Neural crest cell (in vitro differentiated cells): ENCODE measurements at places on chromosomes 12 and 14.
A peak's percentile ranks its signal among the peaks of the same experiment; 100 is the strongest.

DNA sequence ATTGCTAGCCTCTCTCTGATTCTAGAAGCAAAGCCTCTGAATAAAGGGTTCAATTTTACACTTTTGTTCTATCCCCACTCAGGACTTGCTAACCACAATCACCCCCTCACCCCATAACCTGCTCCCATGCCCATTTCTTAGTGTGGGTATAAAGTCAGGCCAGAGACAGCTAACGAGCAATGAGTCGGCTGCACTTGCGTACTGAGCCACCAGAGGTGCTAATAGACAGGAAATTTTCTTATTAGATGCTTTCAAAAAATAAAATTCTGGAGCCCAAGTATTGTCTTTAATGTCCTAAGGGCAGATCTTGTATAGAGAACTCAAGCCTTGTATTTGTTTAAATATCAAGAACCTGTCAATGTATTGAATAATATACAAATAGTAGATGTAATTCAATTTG, 256.9 kb downstream of the SYT1 start:
- DNase-seq, result no peak

DNA sequence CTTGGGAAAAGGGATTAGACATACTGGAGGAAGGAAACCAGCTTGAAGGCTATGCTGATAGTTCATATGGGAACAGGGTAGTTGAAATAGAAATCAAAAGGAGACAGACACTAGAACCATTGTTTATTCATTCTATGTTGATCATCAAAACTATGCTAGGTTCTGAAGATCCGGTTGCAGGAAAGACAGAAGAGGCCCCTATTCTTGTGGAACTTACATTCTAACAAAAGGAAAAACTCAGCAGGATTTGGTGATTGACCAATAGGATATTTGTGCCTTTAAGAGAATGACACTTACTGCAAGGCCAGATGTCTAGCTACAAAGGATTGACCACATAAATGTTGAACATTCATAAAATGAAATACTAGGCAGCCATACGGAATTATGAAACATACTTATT, 179.2 kb downstream of the AKAP6 start:
- DNase-seq, result no peak

DNA sequence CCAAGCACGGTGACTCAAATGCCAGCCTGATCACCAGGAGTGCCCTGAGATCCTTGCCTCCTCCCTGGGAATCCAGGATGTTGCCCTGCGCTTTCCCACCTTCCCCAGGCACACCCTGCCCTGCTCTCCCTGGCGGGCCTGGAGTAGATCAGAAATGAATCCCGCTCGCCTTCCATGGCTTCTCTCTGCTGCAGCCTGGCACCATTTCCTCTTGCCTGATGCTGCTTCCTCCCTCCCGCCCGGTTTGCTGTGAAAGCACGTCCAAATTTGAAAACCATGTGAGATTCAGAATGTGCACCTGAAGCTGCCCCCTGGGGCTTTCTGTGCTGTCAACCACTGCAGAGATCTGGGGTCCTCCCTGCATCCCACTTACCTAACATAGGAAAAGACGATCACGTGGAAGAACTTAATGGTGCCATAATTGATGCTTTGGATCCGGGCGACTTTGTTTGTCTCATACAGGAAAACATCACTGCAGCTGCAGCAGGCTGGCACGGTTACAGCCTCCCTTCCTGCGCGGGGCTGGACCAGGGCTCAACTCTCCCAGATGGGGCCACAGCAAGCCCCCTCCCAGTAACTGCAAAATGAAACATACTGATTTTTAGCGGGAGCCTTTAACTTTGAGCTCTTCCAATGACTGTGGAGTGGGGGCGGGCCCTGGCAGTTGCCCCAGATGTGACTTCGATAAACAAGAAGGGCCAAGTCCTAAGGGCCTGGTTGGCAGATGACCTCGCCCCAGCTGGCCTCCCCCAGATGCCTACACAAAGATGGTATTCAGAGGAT, 24.9 kb upstream of the C12orf76 start:
- no peak for DNase-seq

- DNase-seq, result no peak
Observed at GRCh38 chr12:132513070-132513398, 23.1 kb downstream of the FBRSL1 start.

DNA sequence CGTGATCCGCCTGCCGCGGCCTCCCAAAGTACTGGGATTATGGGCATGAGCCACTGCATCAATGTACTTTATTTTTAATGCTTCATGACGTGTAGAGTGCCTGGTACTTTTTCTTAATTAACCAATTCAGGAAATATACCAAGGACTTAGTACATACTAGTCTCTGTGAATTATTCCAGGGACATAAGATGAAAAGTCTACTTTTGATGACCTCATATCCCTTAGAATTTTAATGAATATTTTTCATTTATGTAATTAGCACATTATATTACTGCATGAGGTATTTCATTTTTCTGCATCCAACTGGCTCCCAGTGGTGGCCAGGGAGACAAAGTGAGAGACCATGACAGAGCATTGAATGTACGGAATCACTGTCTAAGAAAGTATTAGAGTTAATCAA, 577.7 kb upstream of the NOVA1 start:
- no peak for DNase-seq

DNA sequence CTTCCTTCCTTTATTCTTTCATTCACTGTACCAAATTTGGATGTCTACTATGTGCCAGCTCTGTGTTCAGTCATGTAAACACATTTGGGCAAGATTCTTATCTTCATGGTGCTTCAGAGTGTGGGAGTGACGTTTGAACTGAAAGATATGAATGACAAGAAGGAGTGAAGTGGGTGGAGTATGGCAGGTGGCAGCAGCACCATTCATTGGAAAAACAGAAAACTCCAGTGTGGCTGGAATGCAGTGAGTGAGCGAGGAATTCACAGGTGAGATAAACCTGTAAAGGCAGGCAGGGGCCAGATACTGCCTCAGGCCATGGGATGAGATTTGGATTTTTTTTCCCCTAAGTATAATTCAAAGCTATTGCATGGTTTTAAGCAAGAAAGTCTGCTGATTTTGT, 140.7 kb upstream of the CCDC198 start:
- no peak for DNase-seq

- DNase-seq, result no peak
Observed at GRCh38 chr12:95978351-95978750, 17.8 kb downstream of the HAL start.

GRCh38 chr12:109679501-109680263, 33.9 kb upstream of the FAM222A start:
- DNase-seq, result no peak

DNA sequence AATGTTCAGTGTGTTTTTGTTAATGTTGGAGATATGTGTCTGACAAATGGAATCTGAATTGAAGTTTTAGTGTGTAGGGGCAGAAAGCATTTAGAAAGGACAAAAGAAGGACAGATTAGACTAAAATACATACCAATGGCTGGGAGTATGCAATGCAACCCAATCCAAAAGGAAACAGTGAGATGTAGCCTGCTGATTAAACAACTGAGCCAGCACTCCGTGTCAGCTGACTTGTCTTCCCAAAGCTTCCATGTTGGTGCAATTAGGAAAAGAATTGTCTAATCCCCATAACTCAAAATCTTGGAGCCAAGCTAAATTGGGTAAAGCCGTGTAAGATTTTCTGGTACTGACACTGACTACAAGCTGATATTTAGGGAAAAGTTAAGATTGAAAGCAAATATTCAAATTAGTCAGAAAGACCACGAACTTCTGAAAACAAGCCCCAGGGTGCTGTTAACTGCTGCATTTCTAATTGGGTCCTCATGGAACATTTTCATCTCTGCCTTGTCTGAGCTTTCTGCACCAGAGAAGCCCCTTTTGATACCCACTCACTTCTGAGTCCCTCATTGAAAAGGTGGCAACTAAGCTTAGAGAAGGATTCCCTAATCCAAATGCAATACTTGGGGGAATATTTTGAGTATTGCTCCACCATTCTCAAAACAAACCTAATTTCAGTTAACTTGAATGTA, 109.1 kb downstream of the DAD1 start:
- DNase-seq, result no peak

GRCh38 chr12:125329239-125330102, 264.2 kb downstream of the AACS start:
- peak; percentile 28 for DNase-seq

DNA sequence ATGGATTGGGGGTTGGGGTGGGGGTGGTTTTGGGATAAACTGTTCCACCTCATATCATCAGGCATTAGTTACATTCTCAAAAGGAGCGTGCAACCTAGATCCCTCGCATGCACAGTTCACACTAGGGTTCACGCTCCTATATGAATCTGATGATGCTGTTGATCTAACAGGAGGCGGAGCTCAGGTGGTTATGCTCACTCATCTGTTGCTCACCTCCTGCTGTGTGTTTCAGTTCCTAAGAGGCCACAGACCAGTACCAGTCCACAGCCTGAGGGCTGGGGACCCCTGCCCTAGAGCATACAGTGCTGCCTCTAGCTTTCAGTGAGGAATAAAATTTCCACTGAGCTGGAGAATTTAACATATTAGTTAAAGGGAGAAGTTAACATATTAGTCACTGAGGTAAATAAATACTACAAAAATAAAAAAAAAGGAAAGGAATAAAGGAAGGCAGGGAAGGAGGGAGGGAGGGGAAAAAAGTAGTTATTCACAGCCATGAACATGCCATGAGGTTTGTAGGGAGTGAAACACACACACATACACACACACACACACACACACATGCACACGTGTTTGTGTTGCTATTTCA, 612.7 kb upstream of the TBX3 start:
- no peak for DNase-seq

DNA sequence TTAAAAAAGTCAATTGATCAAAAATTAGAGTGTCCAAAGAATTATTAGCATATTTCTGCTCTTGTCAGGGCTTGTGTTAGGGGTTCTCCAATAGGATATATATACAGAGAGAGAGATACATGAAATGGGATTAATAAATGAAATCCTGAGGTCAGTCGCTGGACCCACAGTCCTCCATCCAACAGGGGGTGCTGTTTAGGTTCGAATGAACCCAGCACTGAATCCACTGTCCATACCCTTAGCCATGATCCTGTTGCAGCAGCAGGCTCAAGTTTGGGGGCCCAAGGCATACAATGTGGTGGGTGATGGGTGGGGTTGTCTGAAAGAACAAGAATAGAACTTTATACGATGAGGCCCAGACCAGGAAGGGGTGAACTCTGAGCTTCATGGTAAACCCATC, 780 bp upstream of the MYO1H start:
- DNase-seq, result no peak

GRCh38 chr12:30792648-30793499, 38.1 kb upstream of the CAPRIN2 start:
- DNase-seq, result no peak

GRCh38 chr12:102970780-102971179, 13.3 kb downstream of the ASCL1 start:
- no peak for DNase-seq

DNA sequence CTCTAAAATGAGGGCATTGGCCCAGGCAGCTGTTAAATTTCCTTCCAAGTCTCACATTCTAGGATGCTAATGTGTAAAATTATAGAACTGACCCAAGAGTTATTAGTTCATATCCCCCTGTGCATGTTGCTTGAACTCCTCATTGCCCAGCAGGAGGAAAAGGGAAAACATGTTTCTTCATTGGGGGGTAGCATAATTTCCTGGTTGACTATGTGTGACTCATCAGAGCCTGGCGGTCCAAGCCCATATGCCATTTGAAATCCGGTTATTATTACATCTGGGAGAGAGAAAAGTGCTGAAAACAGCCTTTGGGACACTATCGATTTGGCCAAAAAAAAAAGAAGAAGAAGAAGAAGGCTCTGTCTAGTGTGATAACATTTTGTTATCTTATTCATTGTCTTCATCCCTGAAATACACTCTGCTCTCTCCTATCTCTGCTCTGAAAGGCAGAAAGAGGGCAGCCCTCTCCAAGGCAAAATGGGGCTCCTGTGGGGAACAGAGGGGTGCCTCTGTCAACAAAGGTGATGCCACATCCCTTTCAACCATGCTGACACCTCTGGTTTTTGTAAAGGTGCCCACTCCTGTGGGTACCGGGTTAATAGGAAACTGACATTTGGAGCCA, 114.2 kb downstream of the DAD1 start:
- no peak for DNase-seq

DNA sequence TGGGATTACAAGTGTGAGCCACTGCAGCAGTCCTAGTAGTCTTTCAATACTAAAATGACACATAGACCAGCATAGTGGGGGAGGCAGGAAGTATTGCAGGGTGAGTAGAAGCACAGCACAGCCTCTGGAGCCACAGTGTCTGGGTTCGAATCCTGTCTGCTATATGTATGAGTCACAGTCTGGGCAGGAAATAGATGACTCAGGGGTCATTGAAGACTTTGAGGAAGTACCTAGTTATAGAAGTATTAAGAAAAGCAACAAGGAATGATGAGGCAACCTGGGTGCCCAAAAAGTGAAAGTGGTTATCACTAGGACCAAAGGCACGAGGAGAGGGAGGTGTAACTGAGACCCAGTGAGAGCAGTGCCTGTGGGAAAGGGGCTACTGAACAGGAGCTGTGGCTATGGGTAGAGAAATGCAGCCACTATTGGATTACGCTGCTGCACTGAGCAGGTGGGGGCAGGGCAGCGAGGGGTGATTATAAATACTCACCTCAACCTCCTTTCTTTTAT, 124.0 kb downstream of the PDE3A start:
- DNase-seq, result no peak

DNA sequence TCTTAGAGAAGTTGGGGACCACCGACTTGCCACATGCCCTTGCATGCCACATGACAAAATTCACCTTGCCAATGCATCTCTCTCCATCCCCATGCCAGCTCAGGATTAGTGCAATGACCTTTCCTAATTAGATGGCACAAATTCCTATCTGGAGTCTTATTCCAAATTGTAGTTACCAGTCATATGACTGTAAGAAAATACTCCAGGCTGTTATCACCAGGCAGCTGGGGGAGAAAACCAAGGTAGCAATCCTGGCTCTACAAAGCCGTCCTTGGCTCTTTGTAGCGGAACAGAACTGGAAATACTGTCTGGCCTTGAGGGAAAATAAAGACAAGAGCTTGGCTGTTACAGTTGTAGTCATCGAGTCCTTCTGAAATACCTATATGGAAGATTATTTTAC, 208.5 kb upstream of the DIO2 start:
- DNase-seq, result no peak
